Stimulated activated CD8-positive, alpha-beta memory T cell treated with anti-CD3 and anti-CD28 coated beads, Interleukin-4, amount 100 ng/mL, for 1 hour (primary cell): ENCODE measurements at places on chromosomes 6 and 20.

- DNase-seq = no peak
These were observed 3.2 kb upstream of the NDUFAF4 start for GRCh38 chr6:96900873-96901272.

- no peak for DNase-seq
These were observed 184.5 kb downstream of the PDE7B start for GRCh38 chr6:136036071-136036380.

GRCh38 chr6:66184091-66184490 is 477.1 kb upstream of the EYS start:
- no peak for DNase-seq

GRCh38 chr6:122620902-122621301 is 10.7 kb downstream of the PKIB start:
- no peak for DNase-seq

DNA sequence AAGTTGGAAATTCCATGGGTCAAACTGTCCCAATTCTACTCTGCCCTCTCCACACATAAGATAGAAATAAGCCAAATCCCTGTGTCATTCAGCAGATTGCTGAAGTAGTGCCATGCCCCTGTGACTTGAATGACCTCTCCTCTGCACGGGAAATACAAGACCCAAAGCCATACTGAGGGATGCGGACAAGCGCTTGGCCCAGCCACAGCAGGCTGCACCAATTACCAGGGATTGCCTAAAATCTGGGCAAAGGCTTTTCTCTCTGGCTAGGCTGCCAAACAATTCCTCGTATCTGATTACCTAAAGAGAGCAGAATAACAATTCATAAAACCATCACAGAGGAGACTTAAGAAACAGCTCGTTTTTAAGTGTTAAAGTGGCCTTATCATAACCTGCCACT is 421.8 kb upstream of the JARID2 start:
- no peak for DNase-seq

DNA sequence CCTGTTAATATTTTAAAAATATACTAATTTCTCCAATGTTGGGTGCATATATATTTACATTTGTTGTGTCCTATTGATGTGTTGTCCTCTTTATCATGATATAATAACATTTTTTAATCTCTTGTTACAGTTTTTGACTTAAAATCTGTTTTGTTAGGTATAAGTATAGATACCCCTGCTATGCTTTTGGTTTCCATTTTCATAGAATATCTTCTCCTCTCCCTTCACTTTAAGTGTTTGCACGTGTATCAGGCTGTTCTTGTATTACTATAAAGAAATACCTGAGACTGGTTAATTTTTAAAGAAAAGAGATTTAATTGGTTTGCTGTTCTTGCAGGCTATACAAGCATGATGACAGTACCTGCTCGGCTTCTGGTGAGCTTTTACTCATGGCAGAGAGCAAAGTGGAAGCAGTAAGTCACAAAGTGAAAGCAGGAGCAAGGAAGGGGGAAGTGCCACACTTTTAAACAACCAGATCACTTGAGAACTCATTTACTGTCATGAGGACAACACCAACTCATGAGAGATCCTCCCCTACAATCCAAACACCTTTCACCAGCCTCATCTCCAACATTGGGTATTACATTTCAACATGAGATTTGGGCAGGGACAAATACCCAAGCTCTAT is 340.5 kb upstream of the SYNCRIP start:
- DNase-seq = no peak

DNA sequence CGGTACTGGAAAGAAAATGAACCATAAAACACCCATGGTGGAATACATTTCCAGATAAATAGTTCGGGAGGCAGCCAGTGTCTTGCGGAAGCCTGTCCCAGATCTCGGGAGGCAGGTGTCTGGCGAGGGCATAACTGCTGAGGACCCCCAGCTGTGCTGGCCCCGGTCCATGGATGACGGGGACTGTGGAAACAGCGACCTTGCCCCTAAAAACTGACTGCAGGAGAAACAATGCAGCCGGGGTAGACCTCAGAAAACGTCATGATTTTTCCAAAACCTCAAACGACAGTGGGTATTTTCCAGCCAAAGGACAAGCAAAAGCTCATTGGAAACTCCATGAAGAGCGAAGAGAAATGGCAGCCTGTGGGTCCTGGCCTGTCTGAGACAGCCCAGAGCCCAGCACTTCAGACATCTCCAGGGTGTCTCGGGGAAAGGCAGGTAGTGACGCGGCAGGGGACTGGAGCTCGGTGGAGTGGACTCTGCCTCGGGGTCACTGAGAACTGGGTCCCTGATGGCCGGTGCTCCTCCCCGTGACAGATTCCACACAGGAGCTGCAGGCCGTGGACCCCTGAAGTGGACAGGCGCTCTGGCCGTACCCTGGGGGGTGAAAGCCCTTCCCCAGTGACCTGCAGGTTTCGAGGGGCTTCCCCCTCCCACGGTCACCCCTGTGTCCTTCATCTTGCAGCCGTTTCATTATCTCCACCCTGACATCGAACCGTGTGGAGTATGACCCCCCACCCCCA is 188.6 kb downstream of the SYNDIG1 start:
- no peak for DNase-seq

DNA sequence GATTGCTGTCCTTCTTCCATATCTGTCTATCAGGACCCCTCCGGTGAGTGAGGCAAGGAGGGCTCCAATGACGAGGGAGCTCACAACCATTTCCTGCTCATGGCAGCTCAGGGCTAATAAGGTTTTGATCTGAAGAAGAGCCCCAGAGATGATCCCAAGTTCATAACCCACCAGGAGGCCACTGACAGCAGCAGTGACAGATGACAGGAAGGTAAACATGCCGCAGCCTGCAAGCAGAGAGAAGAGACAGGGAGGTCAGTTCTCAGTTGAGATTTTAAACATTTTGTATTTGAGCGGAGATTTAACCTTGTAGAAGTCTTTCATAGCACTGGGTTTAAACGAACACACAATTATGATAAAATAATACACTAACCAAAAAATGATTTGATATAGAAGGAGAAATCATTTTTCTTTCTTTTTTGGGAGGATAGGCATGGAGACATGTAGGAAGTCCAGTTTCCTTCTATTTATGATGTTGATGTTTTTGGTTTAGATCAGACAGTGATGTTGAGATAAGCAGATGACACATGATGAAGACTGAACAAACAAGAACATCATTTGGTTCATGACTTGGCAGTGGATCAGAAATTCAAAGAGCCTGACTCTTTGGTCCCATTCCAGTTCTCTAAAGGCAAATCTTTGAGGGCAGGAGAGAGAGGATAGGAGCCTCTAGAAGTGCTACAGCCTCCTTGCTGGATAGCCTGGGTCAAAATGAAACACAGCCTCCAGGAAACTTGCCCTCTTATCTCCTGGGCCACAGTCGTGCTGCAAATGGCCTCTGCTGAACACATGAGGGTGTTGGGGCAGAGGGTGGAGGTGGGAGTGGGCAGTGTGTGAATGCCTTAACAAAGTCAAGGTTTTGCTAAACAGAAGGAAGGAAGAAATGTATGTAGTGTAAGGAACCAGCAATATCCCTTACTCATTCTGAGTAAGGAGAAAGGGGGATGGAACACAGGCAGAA is 22.6 kb downstream of the SLC2A12 start:
- DNase-seq = no peak

DNA sequence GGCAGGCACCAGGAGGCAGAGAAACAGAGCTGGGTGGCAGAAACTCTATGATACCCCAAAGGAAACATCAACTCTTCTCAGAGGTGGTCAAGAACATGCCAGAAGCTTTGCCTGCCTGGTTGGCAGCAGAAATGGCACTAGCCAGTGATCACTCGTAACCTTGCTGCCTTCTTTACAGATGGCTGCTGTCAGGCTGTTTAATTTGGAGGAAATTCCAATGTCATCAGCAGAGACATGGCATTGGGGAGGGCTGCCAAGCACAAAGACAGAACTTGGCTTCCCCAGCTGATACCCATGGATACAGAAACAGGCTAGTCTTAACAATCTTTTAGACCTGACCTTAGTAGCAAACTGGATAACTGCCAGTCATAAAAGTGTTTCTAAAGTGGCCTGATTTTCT is 153.6 kb downstream of the GMPR start:
- DNase-seq = no peak

DNA sequence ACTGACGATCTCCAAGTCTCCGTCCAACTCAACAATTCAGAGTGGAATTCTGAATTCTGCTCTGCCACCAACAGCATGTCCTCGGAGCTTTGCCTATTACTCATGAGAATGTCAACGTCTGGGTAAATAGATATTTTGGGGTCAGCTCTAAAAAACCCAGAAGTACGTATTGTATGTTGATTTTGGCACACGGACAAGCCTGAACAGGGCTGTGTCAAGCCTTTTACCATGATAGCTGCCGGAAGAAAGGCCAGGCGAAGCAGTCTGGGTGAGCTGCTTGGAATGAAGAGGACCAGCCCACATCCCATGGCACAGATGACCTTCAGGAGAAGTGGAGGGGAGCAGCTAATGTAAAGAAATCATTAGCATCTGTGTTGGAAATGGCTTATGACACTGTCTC is 88.0 kb upstream of the JAG1 start:
- no peak for DNase-seq

DNA sequence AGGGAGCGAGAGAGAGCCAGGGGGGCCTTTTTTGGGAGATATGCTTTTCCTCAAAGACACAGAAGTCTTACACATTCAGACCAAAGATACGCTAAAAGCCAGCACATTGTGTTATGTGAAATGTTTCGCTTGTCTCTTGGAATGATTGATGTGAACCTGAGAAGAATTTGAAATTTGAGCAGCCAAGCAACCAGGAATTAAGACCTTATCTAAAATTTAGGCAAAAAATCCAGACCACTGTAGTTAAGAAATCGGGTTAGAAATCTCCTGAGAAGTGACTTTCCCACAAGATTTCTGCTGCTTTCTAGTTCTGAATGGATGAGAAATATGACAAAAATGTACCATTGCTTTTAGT is 223.2 kb upstream of the GMDS start:
- no peak for DNase-seq

- no peak for DNase-seq
These were observed 200.8 kb downstream of the KCNQ5 start for GRCh38 chr6:72822691-72823090.

DNA sequence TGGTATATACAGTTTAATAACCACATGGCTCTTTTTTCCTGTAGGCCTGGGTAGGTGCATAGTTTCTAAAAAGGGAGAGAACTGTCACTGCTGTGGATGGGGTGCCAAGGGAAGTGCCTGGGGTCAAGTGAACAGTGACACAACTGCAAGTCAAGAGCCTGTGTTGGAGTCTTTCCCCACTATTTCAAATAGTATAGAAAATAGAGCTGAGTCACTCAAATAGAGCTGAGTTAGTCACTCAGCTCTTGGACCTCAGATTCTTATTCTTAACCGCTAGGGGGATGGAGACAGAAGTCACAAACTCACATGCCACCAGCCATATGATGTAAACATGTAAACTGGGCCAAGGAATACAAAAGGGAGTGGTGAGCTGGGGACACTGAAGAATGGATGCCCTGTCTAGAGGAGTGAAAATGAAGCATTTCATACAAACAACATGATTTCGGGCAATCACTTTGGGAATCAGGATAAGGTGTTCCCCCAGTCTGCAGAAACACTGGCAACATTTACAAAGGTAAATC is 2.1 kb downstream of the NQO2 start:
- no peak for DNase-seq
